ENCODE measurements at places on chromosomes 5 and 9.
A peak's percentile ranks its signal among the peaks of the same experiment; 100 is the strongest.

DNA sequence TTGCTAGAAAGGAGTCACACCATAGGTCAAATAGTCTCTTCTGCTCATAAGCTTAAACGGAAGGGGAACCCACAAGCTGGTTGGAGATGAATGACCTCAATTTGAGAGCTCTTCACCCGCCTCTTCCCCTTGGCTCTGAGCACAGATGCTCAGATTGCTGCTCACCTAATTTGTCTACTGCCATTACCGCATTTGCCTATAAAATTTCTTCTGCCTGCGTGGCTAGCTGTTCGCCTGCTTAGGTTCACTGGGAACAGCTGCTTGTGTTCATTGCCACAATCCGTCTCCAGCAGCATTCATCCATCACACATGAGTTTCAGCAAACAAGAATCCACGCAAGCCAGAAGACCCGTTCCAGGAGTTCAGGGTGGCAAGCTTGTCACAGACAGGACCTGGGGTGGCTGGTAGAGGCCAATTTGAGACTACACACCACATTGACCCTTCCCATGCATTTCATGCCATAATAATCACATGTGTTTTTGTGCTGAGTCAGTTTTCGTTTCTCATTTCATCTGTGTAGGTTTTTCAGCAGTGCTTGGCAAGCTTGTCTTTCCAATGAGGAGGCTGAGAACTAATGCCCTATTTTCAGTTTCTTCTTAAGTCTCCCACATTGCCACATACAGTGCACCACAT lies 50.2 kb upstream of the DNAH5 start:
- DNase-seq: no peak

- no peak for DNase-seq
Measured at GRCh38 chr5:122532035-122532434, 220.0 kb downstream of the SNCAIP start.

DNA sequence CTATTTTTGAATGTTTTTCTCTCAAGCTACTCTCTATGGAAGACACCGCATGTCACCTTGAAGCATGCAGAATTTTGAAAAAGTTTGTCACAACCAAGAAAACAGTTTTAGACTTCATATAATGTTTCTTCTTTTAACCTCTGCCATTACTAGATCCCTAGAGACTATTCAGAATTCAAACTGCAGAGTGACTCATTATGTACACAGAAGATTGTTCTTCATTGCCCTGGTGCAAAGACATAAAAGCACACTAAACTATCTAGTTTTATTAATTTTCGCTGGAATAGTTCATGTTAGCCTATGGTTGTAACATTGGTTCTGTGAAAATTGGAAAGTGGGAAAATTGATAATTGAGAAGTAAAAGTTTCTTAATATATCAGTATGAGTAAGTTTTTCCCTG lies 18.4 kb downstream of the F2RL2 start:
- DNase-seq: no peak

- no peak for DNase-seq
Measured at GRCh38 chr9:74282526-74283253, 214.4 kb upstream of the RORB start.

- DNase-seq: no peak
Measured at GRCh38 chr5:56006094-56006493, 11.3 kb upstream of the IL6ST start.

DNA sequence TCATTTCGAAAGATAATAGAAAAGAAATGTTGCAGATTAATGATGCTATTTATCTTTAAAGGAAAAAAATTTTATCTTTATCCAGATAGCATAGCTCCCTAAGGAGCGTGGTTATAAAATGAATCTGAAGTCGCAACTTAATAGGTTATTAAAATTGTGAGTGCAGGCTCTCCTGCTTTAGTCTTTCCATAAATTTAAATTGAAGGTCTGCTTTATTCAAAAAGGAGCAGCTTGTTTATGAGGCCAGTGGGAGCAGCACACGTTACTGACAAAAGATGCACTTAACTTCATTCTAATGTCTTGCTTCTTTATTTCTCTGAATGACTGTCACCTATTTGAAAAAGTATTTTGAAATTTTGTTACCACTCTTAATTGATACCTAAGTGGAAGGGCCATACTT lies 95.0 kb downstream of the ZCCHC7 start:
- no peak for DNase-seq

- no peak for DNase-seq
Measured at GRCh38 chr5:932628-933250, 40.1 kb downstream of the TRIP13 start.

DNA sequence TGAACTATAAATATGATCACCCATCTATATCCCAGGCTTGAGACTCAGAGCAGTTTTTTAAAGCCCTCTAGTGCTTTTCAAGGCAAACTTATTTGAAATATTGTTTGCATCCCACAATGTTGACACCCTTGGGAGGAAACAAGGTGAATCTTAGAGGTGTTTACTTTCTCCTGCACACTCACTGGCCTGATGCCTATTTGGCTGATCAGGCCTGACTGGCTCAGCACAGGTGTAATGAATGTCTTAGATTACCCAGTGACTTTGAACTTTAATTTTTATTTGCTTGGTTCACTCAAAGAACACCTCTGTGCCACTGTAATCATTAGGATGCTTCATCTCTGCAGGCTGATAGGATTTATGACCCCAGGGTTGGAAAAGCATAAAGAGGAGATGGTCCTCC lies 158.3 kb downstream of the KCTD16 start:
- no peak for DNase-seq

DNA sequence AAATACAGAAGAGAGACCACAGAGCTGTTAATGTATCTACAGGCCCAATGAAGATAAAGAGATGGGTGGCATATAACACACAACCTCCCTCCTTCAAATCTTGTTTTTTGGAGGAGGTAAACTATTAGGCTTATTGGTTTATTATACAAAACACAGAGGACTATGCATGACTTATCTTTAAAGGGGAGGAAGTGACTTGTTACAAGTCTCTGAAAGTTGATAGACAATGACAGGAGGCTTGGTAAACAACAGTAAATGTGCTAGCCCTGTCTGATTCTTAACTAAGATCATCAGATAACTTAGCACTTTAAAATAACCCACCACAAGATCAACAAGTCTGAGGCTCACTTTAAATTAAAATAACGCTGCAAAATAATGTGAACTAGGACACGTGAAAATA lies 219.0 kb downstream of the MLLT3 start:
- DNase-seq: no peak

DNA sequence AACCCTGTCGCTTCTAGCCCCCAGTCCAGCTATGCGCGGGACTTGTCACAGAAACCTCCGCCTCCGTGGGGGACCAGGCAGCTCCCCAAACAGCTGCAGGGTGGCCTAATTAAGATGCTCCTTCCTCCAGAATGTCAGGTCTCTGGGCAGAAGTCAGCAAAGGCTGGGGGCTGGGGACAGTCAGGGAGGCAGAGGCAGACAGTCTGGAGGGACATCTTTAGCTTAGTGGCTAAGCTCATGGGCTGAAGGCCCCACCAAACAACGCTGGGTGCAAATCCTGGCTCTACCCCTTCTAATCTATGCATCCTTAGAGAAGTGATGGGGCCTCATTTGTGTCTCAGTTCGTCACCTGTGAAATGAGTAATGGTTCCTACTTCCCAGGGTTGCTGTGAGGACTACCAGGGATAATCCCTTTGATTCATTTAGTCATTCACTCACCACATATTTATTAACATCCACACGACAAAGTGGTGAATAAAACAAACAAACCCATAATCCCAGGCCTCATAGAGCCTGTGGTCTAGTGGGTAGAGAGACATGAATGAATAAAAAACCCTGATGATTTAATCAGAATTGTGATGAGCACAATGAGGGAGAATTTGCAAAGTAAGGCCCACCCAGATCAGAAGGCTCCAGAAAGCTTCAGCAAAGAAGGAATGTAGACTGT lies 20.2 kb upstream of the MED27 start:
- DNase-seq: no peak

DNA sequence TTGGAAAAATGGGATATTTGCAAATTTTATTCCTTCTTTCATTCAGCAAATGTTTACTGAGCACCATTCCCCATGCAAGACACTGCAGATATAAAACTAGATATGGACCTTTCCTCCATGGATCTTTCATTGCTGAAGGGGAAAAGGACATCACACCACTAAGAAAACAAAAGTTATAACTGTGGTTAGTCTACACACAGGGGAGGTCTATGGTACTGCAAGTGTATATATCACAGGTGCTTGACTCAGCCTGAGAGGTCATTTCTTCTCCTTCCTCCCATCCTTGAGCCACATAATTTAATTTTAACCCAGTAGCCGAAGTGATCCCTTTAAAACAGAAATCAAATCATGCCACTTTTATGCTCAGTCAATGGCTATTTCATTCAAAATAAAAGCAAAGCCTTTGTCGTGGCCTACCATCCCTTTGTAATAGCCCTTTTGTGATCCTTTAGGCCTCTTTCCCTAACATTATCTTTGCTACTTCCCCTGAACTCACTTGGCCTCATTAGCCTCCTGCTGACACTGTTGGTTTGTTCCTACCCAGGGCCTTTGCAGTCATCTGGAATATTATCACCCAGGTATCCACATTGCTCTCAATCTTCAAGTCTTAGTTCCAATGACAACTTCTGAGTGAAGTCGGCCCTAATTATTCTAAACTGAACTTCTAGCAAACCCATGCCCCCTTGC lies 213.2 kb downstream of the GABRB2 start:
- DNase-seq: no peak

DNA sequence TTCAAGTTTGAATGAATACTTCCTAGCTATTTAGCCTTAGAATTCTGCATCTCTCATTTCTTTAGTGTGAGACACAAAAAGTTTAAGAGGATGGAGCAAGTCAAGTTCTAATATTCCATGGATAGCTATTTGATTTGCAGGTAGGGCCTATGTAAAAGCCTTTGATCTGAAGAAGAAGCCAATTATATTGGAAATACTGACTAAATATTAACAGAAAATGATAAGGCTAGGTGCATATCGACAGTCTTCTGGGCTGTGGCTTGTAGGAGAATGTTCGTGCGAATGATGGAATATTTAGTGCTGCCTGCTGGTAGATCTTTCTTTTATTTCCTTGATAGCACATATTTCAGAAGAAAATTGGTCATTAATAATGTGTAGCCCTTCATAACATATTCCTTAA lies at the start of gene LECT2:
Gene LECT2, minus strand, starts transcription at position 85 of the 400 bp plus-strand sequence. CDS start 150 bp downstream, outside the sequence.
- DNase-seq: no peak

DNA sequence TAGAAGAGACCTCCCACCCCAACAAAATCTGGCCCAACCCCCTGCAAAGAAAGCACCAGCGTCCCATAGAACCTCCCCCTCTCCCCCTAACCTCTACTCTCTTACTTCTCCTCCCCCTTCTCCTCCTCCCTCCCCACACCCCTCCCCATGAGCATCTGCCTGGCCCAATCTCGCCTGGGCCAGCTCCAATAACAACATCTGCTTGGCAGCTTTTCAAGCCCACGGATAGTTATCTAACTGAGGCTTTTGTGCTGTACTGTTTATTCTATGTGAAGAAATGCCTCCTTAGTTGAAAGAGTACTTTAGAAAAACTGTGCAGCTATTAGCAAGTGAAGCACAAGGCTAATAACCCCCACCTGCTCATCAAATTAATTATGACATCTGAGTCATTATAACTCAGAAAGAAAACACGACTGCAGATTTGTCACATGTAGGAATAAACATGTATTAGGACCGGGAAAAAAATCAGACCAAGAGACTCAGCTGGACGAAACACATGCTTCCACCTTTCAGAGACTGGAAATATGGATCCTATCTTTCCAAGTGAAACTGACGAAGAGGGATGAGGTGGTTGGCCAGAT lies 42.8 kb downstream of the NFIB start:
- DNase-seq: no peak

GRCh38 chr5:40441733-40442132 lies 238.0 kb upstream of the PTGER4 start:
- DNase-seq: peak; percentile 42

DNA sequence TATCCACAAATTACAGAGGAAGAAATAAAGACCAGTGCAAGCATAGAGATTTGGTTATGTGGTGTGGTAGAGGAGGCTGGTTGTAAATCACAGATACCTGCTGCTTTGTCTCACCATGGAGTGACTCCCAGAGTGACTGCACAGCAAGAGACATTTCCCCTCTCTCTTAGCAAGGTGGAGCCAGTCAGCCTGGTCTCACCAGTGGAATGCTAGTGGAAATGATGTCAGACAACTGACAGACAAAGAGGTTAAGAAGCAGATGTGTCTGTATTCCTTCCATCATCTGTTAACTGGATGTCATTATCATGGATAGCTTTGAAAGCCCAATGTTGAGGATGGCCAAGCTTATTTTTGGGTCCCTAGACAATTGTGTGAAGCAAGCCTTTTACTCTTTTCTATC lies 509.4 kb upstream of the SEMA6A start:
- DNase-seq: no peak

GRCh38 chr5:113058706-113059226 lies 82.2 kb downstream of the DCP2 start:
- DNase-seq: no peak

- DNase-seq: no peak
Measured at GRCh38 chr9:34334337-34334824, 5.0 kb downstream of the NUDT2 start.

DNA sequence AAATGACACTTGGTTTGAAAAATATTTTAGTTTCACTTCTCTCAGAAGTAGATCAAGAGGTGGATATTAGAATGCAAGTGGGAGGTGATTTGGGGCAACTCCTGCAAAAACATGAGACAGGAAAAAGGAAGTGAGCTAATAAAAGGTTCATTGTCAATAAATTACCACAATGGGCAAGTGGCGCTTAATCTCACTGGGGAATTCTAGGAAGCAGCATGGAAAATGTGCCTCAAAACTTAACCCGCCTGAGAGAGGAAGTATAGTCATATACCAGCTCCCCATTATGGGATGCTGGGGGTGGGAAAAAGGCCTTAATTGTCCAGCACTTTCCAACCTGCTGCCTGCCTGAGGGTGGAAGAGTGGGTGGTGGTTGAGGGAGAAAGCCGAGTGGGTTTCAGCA lies 204.1 kb downstream of the ELAVL2 start:
- DNase-seq: no peak

DNA sequence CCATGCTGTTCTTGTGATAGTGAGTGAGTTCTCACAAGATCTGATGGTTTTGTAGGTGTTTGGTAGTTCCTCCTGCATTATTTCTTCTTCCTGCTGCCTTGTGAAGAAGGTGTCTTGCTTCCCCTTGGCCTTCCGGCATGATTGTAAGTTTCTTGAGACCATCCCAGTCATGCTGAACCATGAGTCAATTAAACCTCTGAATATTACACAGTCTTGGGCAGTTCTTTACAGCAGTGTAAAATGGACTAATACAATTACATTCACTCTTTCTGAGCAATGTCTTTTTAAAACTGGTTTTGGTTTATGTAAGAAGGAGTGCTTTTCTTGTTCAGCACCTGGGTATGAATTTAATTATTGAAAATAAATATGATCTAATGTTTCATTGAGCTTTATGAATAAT lies 50.7 kb upstream of the ARRDC3 start:
- no peak for DNase-seq

- DNase-seq: no peak
Measured at GRCh38 chr9:92988215-92988768, 41.0 kb downstream of the FGD3 start.

DNA sequence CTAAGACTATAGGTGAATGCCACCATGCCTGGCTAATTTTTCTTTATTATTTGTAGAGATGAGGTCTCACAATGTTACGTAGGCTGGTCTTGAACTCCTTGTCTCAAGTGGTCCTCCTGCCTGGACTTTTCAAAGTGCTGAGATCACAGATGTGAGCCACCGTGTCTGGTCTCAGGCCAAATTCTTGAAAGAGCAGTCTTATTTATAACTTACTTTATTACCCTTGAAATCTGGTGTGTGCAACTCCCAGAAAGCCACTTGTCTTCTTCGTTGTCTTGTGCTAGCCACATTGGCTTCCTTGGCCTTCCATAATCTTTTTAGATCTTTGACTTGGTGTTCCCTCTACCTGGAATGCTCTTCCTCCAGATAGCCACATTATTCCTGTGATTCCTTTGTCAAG lies 50.1 kb downstream of the CTNNA1 start:
- no peak for DNase-seq

- DNase-seq: no peak
Measured at GRCh38 chr5:31781772-31782171, 142.8 kb downstream of the PDZD2 start.

Measured in Right ventricle myocardium inferior (tissue), 1 donor.